ENCODE measurements at places on chromosomes 5 and 9.

- no peak for DNase-seq
Observed at GRCh38 chr5:141623611-141624010, 4.8 kb upstream of the DIAPH1 start.

DNA sequence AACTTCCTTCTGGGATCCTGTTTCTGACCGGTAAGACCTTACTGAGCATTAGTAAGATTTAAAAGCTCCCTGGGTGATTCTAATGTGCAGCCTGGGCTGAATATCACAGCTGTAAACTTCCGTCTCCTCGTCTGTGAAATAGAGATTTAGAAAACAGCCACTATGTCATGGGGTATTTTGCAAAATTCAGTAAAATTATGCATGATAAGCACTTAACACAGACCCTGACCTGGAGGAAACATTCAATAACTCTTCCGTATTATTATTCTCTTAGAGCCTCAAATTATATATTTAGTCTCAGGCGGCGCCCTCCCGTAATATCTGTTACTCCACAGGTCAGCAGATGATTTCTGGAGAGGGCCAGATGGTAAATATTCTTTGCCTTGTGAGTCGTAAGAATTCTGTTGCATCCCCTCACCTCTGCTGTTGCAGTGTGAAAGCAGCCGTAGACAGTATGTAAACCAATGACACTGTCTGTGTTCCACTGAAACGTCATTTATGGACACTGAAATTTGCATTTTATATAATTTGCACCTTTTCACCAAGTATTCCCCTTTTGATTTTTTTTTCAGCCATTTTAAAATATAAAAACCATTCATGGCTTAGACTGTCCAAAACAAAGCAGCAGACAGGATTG is 39.2 kb upstream of the RARS1 start:
- no peak for DNase-seq

GRCh38 chr9:16100537-16101091 is 547.8 kb downstream of the CCDC171 start:
- no peak for DNase-seq

DNA sequence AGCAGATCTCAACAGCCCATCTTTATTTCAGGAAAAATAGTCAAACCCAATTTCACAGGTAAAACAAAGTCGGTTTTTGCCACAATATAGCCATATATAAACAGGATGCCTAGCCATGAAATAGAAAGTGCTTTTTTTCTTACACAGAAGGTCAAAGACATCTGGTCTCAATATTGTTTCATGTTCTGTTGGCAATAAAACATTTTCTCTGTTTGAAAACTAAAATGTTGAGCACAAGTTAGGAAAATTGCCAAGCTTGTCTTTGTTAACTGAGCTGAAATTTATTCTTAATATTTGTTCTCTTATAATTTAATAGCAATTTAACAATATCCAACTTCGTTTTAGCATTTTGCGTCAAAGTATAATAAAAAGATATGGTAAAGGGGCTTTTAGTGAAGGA is 673.4 kb downstream of the DTWD2 start:
- DNase-seq: no peak

Measured in DMS79 treated with DMSO at 0.1 percent for 48 hours (cell line).